ENCODE measurements at places on chromosomes 5 and 9. TPM values are rescaled to one million over a fixed set of nuclear protein-coding genes. Genes with fewer than 3 reads are reported as not detected.

DNA sequence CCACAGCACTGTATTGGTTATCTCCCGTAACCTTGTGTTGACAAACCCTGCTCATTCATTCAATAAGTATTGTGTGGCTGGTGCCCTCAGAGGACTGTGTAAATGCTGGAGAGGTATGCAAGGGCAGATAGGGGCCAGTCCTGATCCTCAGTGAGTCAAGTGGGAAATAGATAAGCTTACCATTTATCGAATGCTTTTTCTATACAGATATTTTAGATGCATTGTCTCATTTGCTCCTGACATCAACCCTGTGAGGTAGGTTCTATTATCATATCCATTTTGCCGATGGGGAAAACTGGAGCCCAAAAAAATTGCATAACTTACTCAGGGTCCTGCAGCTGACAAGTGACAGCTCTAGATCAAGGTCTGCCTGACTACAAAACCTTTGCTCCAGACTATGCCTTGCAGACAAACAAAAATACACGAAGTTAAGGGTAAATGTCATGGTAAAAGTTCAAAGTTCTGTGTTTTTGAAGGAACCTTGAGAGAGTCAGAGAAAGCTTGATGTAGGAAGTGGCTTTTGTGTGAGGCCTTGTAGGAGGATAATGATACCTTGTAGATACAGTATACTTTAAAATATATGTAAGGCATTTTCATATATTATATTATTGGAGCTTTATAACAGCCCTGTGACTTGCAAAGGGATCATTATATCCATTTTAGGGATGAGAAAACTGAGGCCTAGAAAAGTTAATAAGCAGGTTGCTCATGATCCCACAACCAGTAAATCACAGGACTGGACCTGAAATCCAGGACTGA is 22.7 kb downstream of the CYFIP2 start:
- H3K27me3 ChIP-seq = no peaks in the 10 kb centered on the region
- no peak for DNase-seq
- H3K4me1 ChIP-seq = peaks cover 4% of the 10 kb centered on the region
- peaks cover 8% of the 10 kb centered on the region for H3K36me3 ChIP-seq

DNA sequence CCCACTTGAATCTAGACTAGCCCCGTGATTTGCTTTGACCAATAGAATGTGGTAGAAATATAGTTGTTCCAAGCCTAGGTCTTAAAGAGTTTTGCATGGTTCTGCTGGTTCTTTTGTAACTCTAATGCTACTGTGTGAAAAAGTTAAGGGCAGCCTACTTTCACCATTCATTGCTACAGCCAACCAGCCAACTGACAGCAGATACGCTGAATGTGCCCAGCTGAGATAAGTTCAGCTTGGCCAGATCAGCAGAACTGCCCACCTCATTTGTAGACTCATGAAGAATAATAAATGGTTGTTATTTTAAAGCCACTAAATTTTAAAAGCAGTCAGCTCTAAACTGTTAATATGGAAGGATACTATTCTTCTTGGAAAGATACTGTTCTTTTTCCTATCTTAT is 23.9 kb downstream of the NR3C1 start:
- H3K27me3 ChIP-seq = no peaks in the 10 kb centered on the region
- H3K4me3 ChIP-seq = no peak overlapping the region
- H3K27ac ChIP-seq = no peak overlapping the region
- no peaks in the 10 kb centered on the region for H3K36me3 ChIP-seq
- no peak for DNase-seq

DNA sequence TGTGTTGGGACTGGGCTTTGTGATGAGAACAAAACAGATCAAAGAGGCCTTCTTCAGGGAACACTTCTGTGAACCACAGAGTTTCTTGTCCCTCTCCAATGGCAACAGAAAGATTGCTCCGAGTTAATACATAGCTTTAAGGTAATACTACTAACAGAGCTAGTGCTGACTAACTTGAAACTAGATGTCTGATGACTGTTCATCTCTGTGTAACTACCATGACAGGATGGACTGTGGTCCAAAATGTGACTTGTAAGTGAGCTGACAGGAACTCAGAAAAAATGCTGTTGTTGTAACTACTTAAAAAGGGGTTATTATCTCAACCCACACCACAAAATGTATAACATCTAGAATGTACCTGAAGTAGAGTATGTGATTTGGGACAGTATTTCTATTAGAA is 630.2 kb upstream of the DMAC1 start:
- H3K4me1 ChIP-seq = no peaks in the 10 kb centered on the region
- no peak for DNase-seq
- H3K27me3 ChIP-seq = no peaks in the 10 kb centered on the region
- H3K27ac ChIP-seq = no peak overlapping the region

- H3K27me3 ChIP-seq = peaks cover 18% of the 10 kb centered on the region
- no peak overlapping the region for H3K27ac ChIP-seq
- no peaks in the 10 kb centered on the region for H3K4me1 ChIP-seq
- DNase-seq = no peak
- no peak overlapping the region for H3K4me3 ChIP-seq
These were observed 31.2 kb upstream of the FABP6 start for GRCh38 chr5:160198146-160198545.

DNA sequence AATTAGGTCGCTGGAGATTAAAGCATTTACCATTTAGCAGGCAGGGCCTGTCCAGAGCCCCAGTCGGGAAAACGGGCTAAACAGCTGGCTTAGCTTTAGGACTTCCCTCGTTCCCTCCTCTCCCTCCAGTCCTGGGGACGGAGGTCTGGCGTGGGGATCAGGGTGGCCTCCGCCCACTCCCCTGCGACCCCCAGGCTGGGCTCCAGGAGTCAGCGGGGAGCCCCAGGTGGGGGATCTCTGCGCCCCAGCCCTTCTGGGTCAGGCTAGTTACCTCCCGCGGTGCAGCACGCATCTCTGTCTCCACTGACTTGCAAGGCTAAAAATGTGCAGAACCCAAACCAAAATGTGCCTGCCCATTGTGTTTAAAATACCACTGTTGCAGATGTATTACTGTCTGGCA is 16.2 kb upstream of the CAMSAP1 start:
- DNase-seq = no peak
- peaks cover 4% of the 10 kb centered on the region for H3K36me3 ChIP-seq
- no peaks in the 10 kb centered on the region for H3K27me3 ChIP-seq
- no peak overlapping the region for H3K4me3 ChIP-seq
- H3K4me1 ChIP-seq = no peaks in the 10 kb centered on the region
- H3K27ac ChIP-seq = no peak overlapping the region

- no peak overlapping the region for H3K27ac ChIP-seq
- DNase-seq = no peak
- no peak overlapping the region for H3K4me3 ChIP-seq
- H3K4me1 ChIP-seq = no peaks in the 10 kb centered on the region
These were observed 1999.5 kb upstream of the CDH6 start for GRCh38 chr5:29193972-29194371.

- DNase-seq = no peak
- no peak overlapping the region for H3K4me3 ChIP-seq
- H3K27ac ChIP-seq = no peak overlapping the region
- no peaks in the 10 kb centered on the region for H3K27me3 ChIP-seq
- no peaks in the 10 kb centered on the region for H3K4me1 ChIP-seq
These were observed 139.3 kb upstream of the ALDH1B1 start for GRCh38 chr9:38253200-38253599.

LCN10 gene
- polyA plus RNA-seq = 7.7 TPM

DNA sequence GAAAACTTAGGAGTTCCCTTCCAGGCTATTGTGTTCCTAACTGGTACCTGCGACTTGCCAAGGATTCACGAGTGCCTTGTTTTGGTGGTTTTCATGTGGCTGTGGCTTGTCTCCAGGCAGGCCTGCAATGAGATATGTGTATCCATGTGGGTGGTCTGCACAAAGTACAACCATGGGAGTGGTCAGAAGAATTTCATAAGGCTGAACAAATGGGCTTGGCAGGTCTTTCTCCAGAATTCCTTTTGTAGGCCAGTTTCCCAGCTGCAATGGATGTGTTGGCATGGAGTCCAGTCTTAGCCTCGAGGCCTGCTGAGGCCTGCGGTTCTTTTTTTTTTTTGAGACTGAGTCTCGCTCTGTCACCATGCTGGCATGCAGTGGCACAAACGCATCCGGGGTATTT is 28.8 kb upstream of the MELK start:
- no peak overlapping the region for H3K4me3 ChIP-seq
- peak; percentile 59 for DNase-seq
- H3K4me1 ChIP-seq = no peaks in the 10 kb centered on the region
- H3K27me3 ChIP-seq = no peaks in the 10 kb centered on the region
- no peak overlapping the region for H3K27ac ChIP-seq
- no peaks in the 10 kb centered on the region for H3K36me3 ChIP-seq

IZUMO3 gene
- not detected for polyA plus RNA-seq

DNA sequence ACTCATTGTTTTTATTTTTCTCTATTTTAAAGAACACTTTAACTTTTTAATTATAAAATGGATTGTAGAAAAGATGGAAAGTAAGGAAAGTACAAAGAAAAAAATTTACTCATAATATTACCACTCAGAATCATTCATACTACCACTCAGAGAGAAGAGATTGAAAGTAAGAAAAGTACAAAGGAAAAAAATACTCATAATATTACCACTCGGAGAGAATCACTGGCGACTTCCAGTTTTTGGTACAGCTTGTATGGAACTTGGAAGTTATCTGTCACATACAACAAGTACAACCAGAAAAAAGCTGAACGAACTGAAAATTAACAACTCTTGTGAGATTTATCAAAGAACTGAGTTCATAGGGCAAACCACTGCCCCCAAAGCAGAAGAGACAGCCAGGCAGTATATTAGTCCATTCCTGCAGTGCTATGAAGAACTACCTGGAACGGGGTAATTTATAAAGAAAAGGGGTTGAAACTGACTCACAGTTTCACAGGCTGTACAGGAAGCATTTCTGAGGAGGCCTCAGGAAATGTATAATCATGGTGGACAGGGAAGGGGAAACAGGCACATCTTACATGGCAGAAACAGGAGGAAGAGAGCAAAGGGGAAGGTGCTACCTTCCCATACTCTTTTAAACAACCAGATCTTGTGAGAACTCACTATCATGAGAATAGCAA is 183.9 kb downstream of the SMARCA2 start:
- no peak overlapping the region for H3K27ac ChIP-seq
- no peaks in the 10 kb centered on the region for H3K27me3 ChIP-seq
- no peaks in the 10 kb centered on the region for H3K36me3 ChIP-seq
- H3K4me1 ChIP-seq = no peaks in the 10 kb centered on the region

GRCh38 chr5:15020736-15021135 is 149.2 kb upstream of the ANKH start:
- no peak overlapping the region for H3K27ac ChIP-seq
- H3K4me3 ChIP-seq = no peak overlapping the region
- no peaks in the 10 kb centered on the region for H3K27me3 ChIP-seq
- H3K36me3 ChIP-seq = no peaks in the 10 kb centered on the region
- H3K4me1 ChIP-seq = no peaks in the 10 kb centered on the region

- no peaks in the 10 kb centered on the region for H3K27me3 ChIP-seq
- H3K27ac ChIP-seq = no peak overlapping the region
- H3K36me3 ChIP-seq = no peaks in the 10 kb centered on the region
- no peak for DNase-seq
- H3K4me3 ChIP-seq = no peak overlapping the region
- no peaks in the 10 kb centered on the region for H3K4me1 ChIP-seq
These were observed 64.7 kb downstream of the BRINP1 start for GRCh38 chr9:119304555-119304954.

DNA sequence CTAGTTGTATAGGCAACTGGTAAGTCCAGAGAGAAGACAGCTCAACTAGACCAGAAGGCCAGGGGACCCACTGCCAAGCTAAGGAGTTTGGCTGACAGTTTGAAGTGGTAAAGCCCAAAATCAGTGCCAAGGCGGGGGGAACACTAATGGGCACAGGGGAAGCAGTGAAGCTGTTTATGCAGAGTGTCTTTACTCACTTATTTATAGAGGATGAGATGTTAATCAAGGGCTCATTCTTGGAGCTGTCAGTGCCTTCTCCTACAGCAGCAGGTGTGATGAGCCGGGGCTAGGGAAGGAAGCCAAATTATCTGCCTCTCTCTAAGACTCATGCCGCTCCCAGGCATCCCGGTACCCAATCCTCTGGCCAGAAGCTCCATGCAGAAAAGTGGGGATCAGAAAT is 75.2 kb upstream of the GALNT10 start:
- no peak overlapping the region for H3K4me3 ChIP-seq
- no peaks in the 10 kb centered on the region for H3K36me3 ChIP-seq
- H3K4me1 ChIP-seq = no peaks in the 10 kb centered on the region

GRCh38 chr5:94517490-94518488 is 100.6 kb downstream of the KIAA0825 start:
- no peak overlapping the region for H3K4me3 ChIP-seq
- no peak for DNase-seq
- H3K36me3 ChIP-seq = no peaks in the 10 kb centered on the region
- H3K27ac ChIP-seq = no peak overlapping the region

- H3K27me3 ChIP-seq = no peaks in the 10 kb centered on the region
- peaks cover 55% of the 10 kb centered on the region for H3K4me1 ChIP-seq
- DNase-seq = no peak
- no peaks in the 10 kb centered on the region for H3K36me3 ChIP-seq
- H3K4me3 ChIP-seq = no peak overlapping the region
These were observed 245.7 kb downstream of the BNC2 start for GRCh38 chr9:16624744-16625117.

DNA sequence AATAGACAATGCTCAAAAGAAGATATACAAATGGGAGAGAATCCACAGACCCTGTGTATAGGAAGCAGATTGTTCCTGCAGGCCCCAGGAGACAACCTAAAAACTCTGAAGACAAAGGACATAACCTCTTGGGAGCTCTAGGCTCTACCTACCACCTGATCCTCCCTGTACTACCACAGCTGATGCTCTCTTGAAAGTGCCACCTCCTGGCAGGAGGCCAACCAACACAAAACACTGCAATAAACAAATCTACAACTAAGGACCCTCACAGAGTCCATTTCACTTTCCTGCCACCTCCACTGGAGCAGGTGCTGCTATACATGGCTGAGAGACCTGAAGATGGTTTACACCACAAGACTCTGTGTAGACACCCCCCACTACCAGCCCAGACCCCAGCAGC is 49.0 kb downstream of the STARD4 start:
- no peaks in the 10 kb centered on the region for H3K4me1 ChIP-seq
- no peaks in the 10 kb centered on the region for H3K36me3 ChIP-seq
- DNase-seq = no peak
- H3K4me3 ChIP-seq = no peak overlapping the region
- no peaks in the 10 kb centered on the region for H3K27me3 ChIP-seq
- H3K27ac ChIP-seq = no peak overlapping the region

All from stomach (tissue), 19 donors.